ENCODE measurements at places on chromosomes 7 and 10. TPM values are rescaled to one million over a fixed set of nuclear protein-coding genes. Genes with fewer than 3 reads are reported as not detected.

DNA sequence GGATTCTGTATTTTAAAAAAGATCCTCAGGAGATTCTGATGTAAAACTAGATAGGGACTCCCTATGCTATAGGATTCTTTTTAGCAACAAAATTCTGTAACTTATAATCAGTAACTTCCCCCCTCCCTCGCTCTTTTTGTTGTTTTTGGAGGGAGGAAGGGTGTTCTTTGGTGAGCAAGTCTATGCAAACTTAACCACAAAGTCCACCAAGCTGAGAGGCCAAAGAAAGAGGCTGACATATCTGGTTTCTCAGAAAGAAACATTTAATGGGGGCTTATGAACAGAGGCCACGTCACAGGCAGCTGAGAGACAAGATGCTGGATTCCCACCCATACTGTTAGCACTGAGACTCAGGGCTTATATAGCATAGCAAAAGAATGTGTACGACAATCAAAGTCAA lies 14.3 kb upstream of the ABCB5 start:
- DNase-seq: no peak

DNA sequence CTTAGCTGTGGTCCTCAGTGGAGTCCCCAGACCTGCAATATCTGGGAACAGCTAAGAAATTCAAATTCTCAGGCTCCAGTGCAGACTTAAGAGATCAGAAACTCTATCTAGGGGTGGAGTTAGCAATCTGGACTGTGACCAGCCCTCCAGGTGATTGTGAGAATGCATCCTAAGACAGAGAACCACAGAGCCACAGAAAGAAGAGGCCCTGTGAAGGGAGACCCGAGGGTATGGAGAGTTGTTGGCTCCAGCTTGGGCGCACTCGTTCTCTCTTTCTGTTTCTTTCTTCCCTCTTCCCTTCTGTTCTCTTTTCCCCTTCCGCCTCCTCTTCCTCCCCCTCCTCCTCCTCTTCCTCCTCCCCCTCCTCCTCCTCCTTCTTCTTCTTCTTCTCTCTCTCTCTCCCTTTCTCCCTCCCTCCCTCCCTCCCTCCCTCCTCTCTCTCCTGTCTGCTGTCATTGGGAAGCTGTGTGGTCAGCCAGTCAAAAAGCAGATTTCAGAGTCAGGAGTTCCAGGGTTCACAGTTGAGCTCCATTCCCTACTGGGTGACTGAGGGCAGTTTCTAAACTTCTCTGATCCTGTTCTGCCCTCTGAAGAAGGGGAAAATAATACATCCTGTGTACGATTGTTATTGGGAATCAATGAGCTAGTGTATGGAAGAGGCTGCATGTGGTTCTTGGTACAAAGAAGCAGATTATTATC lies 62.1 kb upstream of the STEAP1B start:
- no peak for DNase-seq

- no peak for DNase-seq
Observed at GRCh38 chr10:103871006-103871405, 15.6 kb upstream of the SH3PXD2A start.

GRCh38 chr7:3265388-3265787 lies 35.7 kb upstream of the SDK1 start:
- no peak for DNase-seq

DNA sequence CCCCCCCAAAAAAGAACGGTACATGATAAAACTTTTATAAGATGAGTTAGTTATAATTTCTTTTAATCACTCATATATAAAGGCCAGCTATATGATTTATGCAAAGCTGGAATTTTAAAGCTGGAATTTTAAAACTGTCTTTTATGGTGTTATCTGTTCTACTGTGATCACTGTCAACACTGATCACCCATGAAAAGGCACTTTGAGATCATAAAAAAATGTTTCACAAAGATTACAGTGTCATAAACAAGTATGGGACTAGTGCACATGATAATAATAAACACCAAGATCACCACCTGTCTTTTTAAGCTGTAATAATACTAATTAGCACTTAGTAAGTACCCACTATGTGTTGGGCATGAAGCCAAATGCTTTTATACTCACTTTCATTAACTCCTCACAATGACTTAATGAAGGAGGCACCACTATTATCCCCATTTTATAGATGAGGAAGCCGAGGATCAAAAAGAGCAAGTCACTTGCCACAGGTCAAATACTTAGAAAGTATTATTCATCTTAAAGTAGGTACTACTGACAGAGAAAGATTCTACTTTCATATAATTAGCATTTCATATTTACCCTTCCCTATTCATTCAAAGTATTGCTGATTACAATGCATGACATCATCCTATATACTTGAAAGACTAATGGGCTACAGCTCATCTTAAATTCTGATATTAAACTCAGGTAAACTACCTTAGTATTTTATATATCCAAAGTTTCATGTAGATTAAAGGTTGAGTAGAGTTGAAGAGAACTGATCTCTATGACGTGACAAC lies 8.3 kb upstream of the RHOBTB1 start:
- DNase-seq: no peak

DNA sequence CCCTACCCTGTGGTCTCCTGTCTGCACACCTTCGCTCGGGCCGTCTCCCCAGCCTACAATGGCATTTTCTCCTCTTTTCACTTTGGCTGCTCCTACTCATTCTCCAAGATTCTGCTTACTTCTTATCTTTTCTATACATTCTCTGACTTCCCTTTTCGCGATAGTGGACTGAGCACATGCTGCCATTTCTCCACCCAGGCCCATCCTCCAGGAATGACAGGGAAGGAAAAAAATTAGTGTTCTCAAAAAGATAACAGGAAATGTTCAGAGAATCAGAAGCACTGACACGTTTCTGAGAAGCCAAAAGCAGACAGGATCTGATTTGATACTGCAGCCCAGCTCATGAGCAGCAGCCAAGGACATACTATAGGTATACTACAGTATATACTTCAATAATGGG lies 6.4 kb upstream of the ANXA11 start:
- DNase-seq: no peak

- DNase-seq: no peak
Observed at GRCh38 chr10:68348265-68348741, 15.6 kb upstream of the PBLD start.

DNA sequence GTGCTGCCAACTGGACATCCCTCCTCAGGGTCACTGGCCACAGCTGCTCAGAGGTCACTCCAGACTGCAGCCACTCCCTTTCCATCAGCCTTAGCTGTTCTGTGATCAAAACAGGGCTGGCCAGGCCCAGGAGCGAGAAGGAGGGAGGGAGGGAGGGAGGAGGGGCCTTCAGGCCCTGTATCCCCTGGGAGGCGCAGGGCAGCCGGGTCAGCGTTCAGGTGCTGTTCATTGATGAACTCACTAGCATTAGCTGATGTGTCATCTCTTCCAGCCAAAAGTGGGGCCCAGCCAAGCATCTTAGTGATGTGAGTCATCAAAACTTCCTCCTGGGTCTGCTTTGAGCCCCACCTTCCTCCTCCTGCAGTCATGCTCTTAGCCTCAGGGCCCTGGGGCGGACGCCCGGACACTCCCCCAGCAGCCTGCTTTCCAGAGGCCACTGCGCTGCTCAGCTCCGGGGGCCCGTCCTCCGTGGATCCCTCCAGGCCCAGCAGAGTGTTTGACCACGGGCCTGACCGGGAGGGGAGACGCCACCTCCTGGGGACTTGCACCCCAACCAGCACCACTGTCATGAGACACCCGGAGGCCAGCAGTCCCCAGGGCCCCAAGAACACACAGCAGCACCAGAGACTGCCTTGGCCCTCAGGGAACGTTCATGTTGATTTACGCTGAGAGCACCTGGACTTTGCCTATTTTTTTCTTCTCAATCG lies 149.2 kb downstream of the PRKAG2 start:
- DNase-seq: peak; percentile 83

DNA sequence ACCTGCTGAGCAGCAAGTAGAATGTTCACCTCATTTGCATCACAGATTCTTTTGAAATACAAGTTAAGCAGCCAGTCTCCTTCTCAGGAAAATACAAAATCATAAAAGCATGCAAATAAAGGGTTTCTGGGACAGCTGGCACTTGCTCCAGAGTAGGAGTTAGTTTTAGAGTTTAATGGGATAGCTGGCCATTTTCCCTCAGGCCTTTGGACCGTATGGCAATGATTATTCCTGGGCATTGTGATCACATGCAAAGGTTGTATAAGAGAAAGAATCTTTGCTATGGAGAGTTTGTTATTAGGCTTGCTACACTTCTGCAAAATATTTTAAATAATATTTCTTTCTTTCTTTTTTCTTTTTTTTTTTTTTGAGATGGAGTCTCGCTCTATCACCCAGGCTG lies 240.8 kb downstream of the CDK14 start:
- no peak for DNase-seq

- no peak for DNase-seq
Observed at GRCh38 chr10:4241724-4242345, 456.8 kb upstream of the KLF6 start.

GRCh38 chr7:633381-634018 lies 93.0 kb upstream of the DNAAF5 start:
- no peak for DNase-seq

GRCh38 chr7:12127455-12127854 lies 83.6 kb upstream of the TMEM106B start:
- no peak for DNase-seq

DNA sequence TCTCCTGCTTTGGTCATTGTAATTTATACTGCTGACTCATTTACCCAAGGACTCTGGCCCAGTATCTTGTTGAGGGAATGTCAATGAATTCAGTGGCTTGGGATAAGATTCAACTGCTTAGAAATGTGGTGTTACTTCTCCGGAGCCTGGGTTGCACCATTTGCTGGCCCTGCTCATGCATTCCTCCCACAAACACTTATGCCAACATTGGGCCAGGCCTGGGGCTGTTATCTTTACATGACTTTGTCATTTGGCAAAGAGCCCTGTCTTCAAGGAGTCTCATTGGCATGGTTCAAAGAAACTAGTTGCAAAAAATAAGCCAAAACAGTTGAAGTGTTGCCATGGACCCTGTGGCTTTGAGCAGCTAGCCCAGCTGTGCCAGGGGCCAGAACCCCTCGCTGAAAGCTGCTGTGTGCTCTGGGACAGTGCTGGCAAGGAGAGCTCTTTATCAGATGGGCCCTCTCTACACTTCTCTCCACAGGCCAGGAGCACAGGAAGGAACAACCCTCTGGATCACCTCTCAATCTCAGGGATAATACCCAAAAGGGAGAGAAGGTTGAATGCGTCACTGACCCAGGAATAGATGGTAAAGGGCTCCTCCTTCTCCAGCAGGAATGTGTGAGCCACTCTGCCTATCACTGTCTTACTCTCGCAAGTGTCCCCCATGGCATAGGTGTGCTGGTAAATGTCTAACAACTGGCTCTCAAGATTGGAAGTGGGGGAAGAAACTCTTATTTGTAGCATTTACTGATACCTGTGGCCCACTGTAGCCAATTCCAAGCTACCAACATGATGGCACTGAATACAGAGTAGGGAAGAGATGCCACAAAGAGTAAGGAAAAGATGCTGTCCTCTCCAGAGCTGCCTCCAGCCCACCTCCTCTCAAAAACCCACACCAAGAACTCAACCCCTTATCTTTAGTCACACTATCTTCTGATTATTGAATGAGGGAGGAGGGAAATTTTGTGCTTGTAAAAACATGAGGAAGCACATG lies 23.5 kb upstream of the PDE1C start:
- no peak for DNase-seq

DNA sequence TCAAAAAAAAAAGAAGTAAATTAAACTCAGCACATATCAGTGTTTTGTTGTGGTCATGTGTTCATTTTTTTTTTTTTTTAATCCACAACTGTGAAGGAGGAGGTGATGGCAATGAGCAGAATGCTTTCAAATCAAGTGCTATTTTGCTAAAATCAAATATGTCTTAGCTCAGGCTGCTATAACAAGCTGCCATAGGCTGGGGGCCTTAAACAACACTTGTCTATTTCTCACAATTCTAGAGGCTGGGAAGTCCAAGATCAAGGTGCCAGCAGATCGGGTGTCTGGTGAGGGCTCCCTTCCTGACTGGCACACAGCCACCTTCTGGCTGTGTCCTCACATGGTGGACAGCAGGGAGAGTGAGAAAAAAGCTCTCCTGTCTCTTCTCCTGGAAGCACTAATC lies 203.9 kb downstream of the FAM107B start:
- DNase-seq: no peak

- no peak for DNase-seq
Observed at GRCh38 chr10:110522365-110522988, 24.8 kb downstream of the DUSP5 start.

GRCh38 chr7:51569581-51569980 lies 253.0 kb upstream of the COBL start:
- DNase-seq: no peak

GRCh38 chr10:47348661-47349470 lies 703 bp downstream of the RBP3 start:
- DNase-seq: no peak

- DNase-seq: no peak
Observed at GRCh38 chr10:91590904-91591796, 41.7 kb downstream of the PPP1R3C start.

DNA sequence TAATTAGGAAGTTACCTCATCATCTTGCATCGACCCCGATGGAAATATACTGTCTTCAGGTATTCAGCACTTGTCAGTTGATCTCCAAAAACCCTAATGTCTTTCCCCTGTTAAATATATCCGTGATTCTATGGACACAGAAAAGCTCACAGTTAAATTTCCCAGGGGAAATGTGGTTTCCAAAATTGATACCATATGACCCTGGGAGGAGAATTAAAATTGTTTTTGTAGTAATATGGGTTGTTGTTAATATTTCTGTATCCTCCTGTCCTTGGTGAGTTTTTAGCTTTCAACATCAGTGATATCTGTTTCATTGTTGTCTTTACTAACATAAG lies 132.1 kb downstream of the CELF2 start:
- DNase-seq: no peak

GRM8 gene
- total RNA-seq: 1.5 TPM

FAM13C gene
- total RNA-seq: 10.3 TPM

TAS2R4 gene
- 3.6 TPM for total RNA-seq

LSM8 gene
- total RNA-seq: 32.9 TPM

ASNS gene
- 12.4 TPM for total RNA-seq

CNNM2 gene
- total RNA-seq: 10.1 TPM

NKX1-2 gene
- not detected for total RNA-seq

LDB3 gene
- total RNA-seq: 18.6 TPM

ZNF239 gene
- total RNA-seq: 5.1 TPM

GRID2IP gene
- total RNA-seq: not detected

Data from tibial nerve (tissue), 4 donors.